ENCODE measurements at places on chromosomes 7 and 10. TPM values are rescaled to one million over a fixed set of nuclear protein-coding genes. Genes with fewer than 3 reads are reported as not detected.
A peak's percentile ranks its signal among the peaks of the same experiment; 100 is the strongest.

DNA sequence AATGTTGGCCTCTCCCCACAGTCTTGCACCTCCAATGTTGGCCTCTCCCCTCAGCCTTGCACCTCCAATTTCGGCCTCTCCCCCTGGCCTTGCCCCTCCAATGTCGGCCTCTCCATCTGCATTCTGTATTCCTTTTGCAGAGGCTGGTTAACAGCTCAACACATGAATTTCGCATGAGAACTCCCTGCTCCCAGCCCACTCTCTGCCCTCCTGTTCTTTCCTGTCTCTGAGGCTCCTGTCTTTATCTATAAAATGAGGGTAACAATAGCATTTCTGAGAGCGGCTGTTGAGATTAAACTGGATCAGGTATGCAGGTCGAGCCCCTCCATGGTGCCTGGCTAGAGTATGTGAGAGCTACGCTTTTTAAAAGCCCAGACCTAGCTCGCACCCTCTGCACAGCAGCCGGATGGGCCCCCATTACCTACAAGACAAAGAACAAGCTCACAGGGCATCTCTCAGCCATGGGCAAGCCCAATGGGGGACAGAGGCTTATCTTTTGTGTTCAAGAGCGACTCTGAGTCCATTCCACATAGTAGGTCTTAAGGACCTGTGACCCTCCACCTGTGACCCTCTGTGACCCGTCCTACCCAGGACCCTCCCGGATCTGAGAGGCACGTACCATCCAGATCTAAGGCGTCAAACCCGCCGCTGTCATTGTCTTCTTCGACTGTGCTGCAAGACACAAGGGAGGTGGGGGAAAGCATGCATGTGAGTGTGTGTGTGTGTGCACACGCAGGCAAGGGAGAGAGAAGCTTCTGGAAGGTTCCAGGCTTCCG, 82.2 kb upstream of the GNA12 start:
- DNase-seq = no peak

The CPN1 gene
- total RNA-seq = not detected

The BUD31 gene
- total RNA-seq = 179 TPM

GRCh38 chr10:22712956-22713852, 1.2 kb downstream of the PIP4K2A start:
- DNase-seq = no peak

The GJD4 gene
- not detected for total RNA-seq

DNA sequence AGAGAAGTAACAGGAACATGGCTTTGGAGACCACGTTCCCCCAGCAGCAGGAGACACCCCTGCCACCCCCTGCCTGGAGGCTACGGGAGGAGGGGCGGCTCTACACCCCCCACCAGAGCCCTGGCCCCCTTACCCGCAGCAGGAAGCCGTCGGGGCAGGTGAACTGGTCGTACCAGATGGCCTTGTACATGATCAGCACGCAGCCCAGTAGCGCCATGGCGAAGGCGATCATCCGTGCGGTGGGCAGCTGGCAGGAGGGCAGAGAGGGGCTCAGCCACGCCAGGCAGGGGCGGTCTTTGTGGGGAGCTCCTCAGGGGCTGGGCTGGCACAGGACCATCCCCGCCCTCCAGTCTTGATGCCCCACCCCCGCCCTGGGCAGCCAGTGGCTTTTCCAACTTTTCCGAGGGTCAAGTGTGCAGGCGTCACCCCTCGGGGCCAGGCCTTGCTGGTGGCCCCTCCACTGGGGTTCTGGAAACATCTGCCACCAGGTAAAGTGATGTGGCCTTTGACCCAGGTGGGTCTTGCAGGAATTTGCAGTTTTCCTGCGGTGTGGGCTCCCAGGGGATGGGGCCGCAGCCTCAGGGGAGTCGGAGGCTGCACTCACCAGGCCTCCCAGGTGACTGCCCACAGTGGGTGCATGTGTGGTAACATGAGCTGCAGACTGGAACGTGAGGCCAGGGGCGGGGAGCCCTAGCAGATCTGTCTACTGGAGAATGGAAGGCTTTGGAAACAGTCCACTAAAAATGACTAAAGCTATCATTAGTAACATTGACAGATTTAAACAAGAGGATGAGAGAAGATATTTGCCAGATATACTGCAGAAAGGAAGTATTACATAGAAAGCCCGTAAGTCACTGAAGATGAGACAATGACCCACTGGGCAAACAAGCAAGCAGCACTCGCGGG, 9.7 kb downstream of the CALY start:
- DNase-seq = no peak

- DNase-seq = no peak
Observed at GRCh38 chr7:36003343-36003742, 149.7 kb upstream of the EEPD1 start.

DNA sequence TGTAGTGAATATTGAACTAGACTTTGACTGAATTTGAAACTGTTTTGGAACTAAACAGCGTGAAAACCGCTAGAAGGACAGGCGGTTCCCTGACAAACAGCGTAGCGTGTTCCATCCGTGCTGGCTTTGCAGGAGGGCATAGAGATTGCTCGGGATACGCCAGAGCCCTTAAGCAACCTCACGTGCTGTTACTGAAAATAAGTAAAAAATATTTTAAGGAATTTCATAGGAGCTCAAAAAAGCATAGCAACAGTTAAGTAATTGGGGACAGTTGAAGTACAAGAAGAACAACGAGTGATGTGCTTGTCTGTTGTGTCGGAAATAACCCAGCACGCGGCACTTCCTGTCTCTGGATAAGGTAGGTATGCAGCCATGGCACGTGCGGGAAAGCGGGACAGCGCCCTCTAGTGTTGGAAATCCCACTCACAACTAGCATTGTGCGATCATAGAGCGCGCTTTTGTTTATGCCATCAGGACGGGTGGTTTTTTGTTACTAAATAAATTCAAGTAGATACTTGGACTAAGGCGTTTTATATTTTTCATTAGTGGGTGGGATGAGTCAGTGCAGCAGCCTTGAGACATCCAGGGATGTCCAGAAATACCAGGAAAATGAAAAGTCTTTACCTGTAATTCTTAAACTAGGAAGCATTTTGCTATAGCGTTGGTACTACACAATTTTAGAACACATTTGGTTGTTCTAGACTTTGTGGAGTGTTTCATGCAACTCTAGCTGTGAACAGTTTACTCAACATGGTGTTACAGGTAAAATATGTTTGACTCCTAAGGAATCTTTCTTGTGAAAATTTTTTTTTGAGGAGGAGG, 50.4 kb downstream of the DNAJB6 start:
- DNase-seq = peak; percentile 75

DNA sequence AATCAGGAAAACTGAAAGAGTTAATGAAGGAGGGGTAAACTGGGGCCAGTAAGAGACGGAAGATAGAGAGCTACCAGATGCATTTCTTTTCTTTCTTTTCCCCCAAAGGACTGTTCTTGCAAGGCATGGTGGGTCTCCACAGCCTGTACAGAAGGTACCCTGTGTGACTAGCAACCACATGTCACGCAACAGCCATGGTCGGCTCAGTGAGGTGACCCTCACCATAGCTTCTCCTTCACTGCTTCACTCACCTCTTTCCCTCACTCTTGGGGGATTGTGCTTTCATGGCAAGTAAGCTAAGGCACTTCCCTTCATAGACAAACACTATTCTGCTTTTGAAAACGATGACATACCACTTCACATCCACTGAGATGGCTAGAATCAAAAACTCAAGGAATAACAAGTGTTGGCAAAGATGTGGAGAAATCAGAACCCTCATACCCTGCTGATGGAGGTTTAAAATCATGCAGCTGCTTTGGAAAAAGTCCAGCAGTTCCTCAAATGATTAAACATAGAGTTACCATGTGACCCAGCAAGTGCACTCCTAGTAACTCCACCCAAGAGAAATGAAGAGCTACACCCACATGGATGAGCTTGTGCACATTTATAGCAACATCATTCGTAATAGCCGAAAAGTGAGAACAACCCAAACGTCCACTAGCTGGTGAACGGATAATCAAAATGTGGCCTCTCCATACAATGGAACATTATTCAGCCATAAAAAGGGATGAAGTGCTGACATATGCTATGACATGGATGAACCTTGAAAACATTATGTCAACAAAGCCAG, 3.8 kb upstream of the INSIG1 start:
- DNase-seq = no peak

DNA sequence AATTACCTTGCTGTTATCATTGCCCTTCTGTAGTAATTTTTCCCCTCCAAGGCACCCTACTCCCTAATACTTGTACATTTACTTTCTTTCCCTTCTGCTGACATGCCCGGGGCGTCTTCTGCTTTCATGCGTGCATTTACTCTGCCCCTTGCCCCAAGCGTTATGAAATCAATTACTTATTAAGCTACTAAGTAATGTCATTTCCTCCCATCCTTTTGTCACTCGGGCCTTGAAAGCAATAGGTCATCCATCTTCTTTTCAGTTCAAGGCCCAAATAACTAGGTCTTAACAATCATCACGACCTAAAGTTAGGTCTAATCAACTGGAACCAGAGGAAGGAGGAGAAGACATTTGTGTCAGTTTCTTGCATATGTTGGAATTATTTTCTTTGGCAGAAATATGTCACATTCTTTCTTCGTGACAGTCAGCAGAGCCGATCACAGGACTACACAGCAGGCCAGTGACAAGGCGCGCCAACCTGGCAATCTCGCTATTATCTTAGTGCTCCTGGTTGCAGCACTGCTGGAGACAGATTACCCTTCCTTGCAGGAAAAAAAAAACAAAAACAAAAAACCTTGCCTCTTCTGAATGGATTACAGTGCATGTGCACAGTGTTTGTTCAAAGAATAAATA, 179.2 kb downstream of the RELN start:
- DNase-seq = no peak

The JAKMIP3 gene
- total RNA-seq = 1.5 TPM

- no peak for DNase-seq
Observed at GRCh38 chr7:30476459-30477145, 2.0 kb downstream of the NOD1 start.

The LRRC61 gene
- total RNA-seq = 13.8 TPM

GRCh38 chr7:117143066-117143465, 179.8 kb downstream of the WNT2 start:
- no peak for DNase-seq

- no peak for DNase-seq
Observed at GRCh38 chr10:36281831-36282331, 639.8 kb upstream of the FZD8 start.
